PC-9 (cell line): ENCODE measurements at places on chromosomes 7 and 10.

DNA sequence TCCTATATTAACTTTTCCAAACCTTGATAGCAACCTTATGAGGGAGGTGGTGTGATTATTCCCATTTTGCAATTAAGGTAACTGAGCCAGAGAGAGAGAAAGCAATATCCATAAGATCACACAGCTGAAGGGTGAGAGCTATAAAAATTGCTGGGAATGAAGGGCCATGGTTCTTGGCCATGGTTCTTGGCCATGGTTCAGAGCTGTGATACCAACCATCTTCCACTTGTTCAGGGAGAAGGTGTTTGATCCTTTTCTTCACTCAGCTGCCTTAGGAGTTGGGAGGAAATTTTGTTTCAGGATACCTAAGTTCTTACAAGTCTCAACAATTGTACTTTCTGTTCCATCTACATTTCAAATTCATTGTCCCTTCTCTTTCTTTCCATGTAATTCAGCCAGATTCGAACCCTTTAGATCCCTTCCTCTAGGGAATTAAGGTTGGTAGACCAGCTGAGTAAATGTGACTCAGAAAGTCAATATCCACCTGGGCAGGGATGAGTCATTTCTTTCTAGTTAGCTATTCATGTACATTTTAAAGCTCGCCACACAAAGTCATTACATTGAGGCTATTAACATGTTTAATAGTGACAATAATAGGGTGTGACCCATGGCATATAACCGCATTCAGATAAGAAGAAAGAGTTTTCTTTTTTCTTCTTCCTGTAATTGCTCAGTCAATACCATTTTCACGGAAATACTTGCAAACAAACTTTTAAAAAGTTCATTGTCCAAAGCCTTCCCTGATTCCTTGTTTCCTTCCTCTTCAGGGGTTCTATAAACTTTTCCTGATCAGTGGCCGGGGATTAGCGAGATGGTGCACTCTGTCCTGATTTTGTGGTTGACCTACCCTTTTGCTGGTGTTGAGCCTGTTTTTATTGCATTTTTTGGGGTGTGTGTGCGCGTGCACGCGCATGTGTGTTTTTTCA is 143.4 kb downstream of the TCF7L2 start:
- DNase-seq = no peak
- peak overlapping the region; percentile 98 for H3K27ac ChIP-seq
- peaks cover 44% of the 10 kb centered on the region for H3K4me1 ChIP-seq
- no peaks in the 10 kb centered on the region for H3K36me3 ChIP-seq
- peak overlapping the region; percentile 47; the same call in 1 of the 2 replicates for H3K4me3 ChIP-seq

GRCh38 chr7:129719980-129720732 is 108.6 kb downstream of the NRF1 start:
- H3K36me3 ChIP-seq = peaks cover 15% of the 10 kb centered on the region
- no peak for DNase-seq
- H3K27ac ChIP-seq = peak overlapping the region; percentile 20; the same call in 1 of the 2 replicates
- no peak overlapping the region for H3K4me3 ChIP-seq
- H3K27me3 ChIP-seq = no peaks in the 10 kb centered on the region
- H3K4me1 ChIP-seq = peaks cover 9% of the 10 kb centered on the region

GRCh38 chr10:13440185-13441061 is 88.4 kb downstream of the BEND7 start:
- no peak overlapping the region for H3K4me3 ChIP-seq
- no peaks in the 10 kb centered on the region for H3K36me3 ChIP-seq
- peaks cover 90% of the 10 kb centered on the region for H3K27me3 ChIP-seq

- no peaks in the 10 kb centered on the region for H3K27me3 ChIP-seq
- H3K27ac ChIP-seq = no peak overlapping the region
- H3K4me3 ChIP-seq = no peak overlapping the region
Measured at GRCh38 chr7:17976952-17977351, 36.7 kb upstream of the SNX13 start.

GRCh38 chr7:30650421-30650808 is 31.8 kb downstream of the CRHR2 start:
- no peaks in the 10 kb centered on the region for H3K27me3 ChIP-seq
- H3K27ac ChIP-seq = no peak overlapping the region
- DNase-seq = no peak
- no peaks in the 10 kb centered on the region for H3K4me1 ChIP-seq

- H3K4me1 ChIP-seq = no peaks in the 10 kb centered on the region
- no peak overlapping the region for H3K4me3 ChIP-seq
- H3K36me3 ChIP-seq = no peaks in the 10 kb centered on the region
- H3K27me3 ChIP-seq = no peaks in the 10 kb centered on the region
- no peak for DNase-seq
- H3K27ac ChIP-seq = no peak overlapping the region
Measured at GRCh38 chr7:126557271-126557670, 695.5 kb downstream of the GRM8 start.

DNA sequence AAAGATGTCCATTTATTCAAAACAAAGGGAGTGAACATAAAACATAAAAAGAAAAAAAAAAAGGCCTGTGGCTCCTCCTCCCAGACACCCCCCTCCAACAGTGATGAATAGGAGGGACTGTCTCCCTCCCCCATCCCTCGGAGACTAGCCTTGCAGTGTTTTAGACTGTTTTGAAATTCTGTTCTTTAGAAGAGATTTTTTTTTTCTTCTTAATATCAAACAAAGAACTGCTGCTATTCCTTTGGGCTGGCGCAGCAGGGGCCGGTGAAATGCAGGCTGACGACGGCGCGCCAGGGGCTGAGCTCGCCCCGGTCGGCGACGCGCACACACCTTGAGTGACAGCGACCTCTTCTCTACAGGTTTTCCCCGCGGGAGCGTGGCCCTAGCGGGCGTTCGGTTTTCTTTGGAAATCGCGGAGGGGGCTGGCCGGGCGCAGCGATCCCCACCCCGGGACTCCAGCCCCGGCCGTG is at the start of gene LANCL2:
LANCL2 (plus strand) TSS at position 133 of the 470 bp plus-strand sequence. CDS start 689 bp downstream, outside the sequence.
- H3K4me3 ChIP-seq = peak within 1 kb of the TSS; percentile 78
- peaks cover 23% of the 10 kb centered on the region for H3K4me1 ChIP-seq
- DNase-seq = no peak
- H3K27me3 ChIP-seq = peaks cover 11% of the 10 kb centered on the region; the same call in 1 of the 2 replicates

DNA sequence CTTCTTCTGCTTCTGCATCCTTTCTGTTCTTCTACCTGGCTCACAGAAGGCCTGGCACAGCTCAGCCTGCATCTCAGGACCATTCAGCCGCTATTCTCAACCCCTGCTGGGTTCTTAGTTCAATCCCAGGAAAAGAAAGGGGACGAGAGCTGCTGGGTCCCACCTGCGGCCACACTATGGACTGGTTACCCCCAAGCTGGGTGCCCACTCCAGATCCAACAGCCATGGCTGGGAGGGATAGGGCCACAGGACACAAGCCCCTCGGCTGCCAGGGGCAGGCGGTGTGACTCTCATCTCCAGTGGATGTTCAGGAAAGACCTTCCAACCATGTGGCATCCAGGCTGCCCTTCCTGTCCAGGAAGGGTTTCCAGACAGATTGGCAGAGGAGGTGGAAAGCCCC is 97.6 kb upstream of the NMT2 start:
- no peak overlapping the region for H3K27ac ChIP-seq
- no peaks in the 10 kb centered on the region for H3K4me1 ChIP-seq
- no peak overlapping the region for H3K4me3 ChIP-seq

GRCh38 chr10:61616611-61617010 is 46.1 kb upstream of the CABCOCO1 start:
- no peak overlapping the region for H3K27ac ChIP-seq
- H3K4me1 ChIP-seq = no peaks in the 10 kb centered on the region
- no peak overlapping the region for H3K4me3 ChIP-seq
- no peaks in the 10 kb centered on the region for H3K27me3 ChIP-seq

DNA sequence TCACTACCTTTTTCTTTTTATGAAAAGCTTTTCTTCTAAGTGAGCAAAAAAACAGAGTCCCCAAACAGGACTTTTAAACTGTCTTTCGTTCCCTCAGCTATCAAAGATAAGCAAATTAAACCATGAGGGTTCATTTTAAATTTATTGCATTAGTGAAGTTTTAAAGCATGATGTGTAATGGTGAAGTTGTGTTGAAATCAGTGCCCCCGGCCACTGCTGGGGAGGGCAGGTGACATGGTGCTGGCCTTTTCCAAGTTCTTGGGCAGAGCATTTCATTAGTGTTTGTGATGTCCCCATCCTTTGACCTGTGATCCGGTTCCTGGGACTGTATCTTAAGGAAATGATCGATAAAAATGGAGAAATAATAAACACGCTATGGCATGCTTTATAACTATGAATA is 96.0 kb downstream of the EEPD1 start:
- H3K4me3 ChIP-seq = no peak overlapping the region
- DNase-seq = no peak
- H3K4me1 ChIP-seq = no peaks in the 10 kb centered on the region
- no peak overlapping the region for H3K27ac ChIP-seq

DNA sequence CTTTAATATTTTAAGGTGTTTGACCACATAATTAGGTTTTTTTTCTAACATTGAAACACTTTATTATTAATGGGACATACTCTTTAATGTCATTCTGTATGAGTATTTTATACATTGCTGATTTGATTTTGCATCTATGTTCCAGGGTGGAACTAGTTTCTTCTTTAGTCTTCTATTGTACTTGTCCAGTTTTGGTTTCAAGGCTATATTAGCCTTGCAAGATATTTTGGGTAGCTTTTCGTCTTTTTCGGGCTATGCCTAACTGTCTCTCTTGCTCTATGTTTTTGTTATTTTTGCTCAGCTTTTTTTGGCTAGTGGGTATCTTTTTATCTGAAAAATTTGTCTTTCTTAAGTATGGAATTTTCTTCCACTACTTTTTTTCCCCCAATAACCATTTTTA is 38.7 kb upstream of the MKX start:
- H3K27ac ChIP-seq = no peak overlapping the region
- no peak overlapping the region for H3K4me3 ChIP-seq
- no peaks in the 10 kb centered on the region for H3K4me1 ChIP-seq
- no peaks in the 10 kb centered on the region for H3K36me3 ChIP-seq
- 0 out of 2 replicates have a peak, but pooled peaks cover 4% of the 10 kb centered on the region for H3K27me3 ChIP-seq

DNA sequence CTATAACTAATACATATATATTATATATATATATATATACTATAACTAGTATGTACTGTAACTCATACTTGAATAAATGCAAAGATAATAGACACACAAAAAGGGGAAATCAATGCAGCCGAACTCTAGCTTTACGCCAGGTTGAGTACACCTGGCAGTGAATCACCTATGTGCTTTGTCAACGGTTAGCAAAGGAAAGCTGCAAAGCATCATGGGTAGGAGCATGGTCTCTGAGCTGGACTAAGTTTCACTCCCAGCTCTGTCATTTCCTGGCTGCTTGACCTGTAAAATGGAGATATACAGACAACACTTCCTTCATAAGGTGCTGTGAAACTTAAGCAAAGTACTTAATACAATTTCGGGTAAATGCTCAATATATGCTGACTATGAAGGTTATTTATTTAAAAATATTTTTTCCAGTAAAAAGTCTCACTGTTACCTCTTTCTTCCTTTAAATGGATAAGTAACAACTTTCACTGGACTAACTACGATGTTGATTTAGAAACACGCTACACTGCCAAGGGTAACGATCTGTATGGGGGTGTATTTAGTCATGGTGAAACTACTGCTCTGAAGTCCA is 61.7 kb upstream of the ITGA8 start:
- DNase-seq = no peak
- H3K36me3 ChIP-seq = no peaks in the 10 kb centered on the region
- no peaks in the 10 kb centered on the region for H3K27me3 ChIP-seq
- H3K27ac ChIP-seq = no peak overlapping the region
- no peaks in the 10 kb centered on the region for H3K4me1 ChIP-seq

GRCh38 chr7:37430640-37431039 is 18.0 kb downstream of the ELMO1 start:
- no peaks in the 10 kb centered on the region; the same call in 1 of the 2 replicates for H3K27me3 ChIP-seq
- H3K4me1 ChIP-seq = no peaks in the 10 kb centered on the region
- no peak overlapping the region for H3K4me3 ChIP-seq
- no peaks in the 10 kb centered on the region for H3K36me3 ChIP-seq
- H3K27ac ChIP-seq = no peak overlapping the region
